Glutamatergic neuron (in vitro differentiated cells): ENCODE measurements at places on chromosomes 6 and 20.

- no peak for DNase-seq
These were observed 755.0 kb downstream of the TFAP2A start for GRCh38 chr6:9659848-9660247.

GRCh38 chr20:61704661-61705060, 361.0 kb downstream of the TAF4 start:
- no peak for DNase-seq

GRCh38 chr6:37047689-37048402, 42.4 kb downstream of the FGD2 start:
- DNase-seq, result no peak

GRCh38 chr20:25328954-25329498, 61.6 kb downstream of the ABHD12 start:
- no peak for DNase-seq

GRCh38 chr6:56380476-56380875, 133.1 kb upstream of the COL21A1 start:
- no peak for DNase-seq

DNA sequence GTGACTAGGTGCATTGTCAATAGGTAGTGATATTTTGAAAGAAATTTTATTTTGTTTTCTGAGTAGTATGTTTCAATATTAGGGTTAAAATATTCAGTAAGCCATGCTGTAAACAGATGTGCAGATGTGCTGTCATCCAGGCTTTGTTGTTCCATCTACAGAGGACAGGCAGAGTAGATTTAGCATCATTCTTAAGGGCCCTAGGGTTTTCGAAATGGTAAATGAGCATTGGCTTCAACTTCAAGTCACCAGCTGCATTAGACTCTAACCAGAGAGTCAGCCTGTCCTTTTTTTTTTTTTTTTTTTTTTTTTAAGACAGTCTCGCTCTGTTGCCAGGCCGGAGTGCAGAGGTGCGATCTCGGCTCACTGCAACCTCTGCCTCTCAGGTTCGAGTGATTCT, 27.1 kb upstream of the BACH2 start:
- no peak for DNase-seq

- DNase-seq, result peak; percentile 50
These were observed 533 bp downstream of the ZFAND3 start for GRCh38 chr6:37819802-37820717.

DNA sequence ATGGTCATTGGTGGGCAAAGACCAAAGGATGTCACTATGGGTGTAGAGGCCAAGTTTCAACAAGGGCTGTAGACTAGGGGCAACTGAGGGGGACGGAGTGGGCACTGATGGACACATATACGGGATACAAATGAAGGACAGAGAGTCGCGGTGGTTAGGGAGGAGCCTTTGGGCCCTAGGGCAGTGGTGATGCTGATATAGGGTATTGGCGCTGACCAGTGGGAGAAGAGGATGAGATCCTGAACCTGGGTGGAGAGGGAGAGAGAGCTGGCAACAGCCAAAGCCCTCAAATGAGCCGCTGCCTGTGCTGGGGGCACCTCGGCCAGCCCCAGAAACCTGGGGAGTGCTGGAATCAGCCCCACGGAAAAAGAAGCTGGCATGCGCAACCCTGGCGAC, 1.6 kb downstream of the CDH22 start:
- DNase-seq, result no peak

- no peak for DNase-seq
These were observed 31.4 kb downstream of the COL11A2 start for GRCh38 chr6:33160728-33161344.
